ENCODE measurements at places on chromosomes 12 and 14.

- DNase-seq = peak; percentile 72
These were observed 2.5 kb downstream of the PTPN6 start for GRCh38 chr12:6953442-6954315.

GRCh38 chr12:130714591-130715149 lies 1.4 kb downstream of the RIMBP2 start:
- DNase-seq = no peak

- no peak for DNase-seq
These were observed 79.6 kb downstream of the PPM1A start for GRCh38 chr14:60328583-60328982.

GRCh38 chr12:110244829-110245228 lies 36.2 kb upstream of the ATP2A2 start:
- DNase-seq = no peak

DNA sequence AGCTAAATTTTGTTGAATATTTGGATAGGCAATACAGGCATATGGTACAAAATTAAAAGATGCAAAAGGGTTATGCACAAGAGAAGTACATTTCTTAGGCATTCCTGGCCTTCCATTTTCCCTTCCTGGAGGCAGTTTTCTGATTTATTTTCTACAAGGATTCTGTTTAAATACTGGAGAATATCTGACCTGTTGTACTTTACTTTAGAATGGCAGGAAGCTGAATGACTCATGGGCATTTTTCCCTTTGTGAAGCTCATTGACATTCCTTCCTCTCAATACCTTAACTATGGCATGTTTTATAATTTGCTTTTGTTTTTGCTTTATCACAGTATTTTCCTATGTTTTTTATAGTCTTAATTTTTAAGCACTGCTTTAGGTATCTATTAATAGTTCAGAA lies 62.7 kb downstream of the RCOR1 start:
- no peak for DNase-seq

GRCh38 chr12:122452701-122453285 lies 30.3 kb upstream of the CLIP1 start:
- no peak for DNase-seq
